ENCODE measurements at places on chromosomes 13 and 19.

GRCh38 chr13:52749419-52749818, 9.8 kb upstream of the CNMD start:
- DNase-seq, result no peak

DNA sequence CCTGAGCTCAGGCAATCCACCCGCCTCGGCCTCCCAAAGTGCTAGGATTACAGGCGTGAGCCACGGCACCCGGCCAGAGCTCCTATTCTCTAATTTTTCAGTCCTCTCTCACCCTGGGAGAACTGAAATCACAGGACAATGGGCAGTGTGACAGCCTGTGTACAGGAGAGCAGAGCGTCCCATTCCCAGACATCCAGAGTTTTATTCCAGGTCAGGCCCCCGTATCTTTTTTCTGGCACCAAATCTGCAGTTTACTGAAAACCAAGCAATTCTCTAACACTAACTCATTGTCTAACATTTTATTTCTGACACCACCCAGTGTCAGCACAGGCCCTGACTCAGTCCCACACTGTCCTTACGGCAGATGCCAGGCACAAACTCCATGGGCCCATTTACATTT, 6.7 kb downstream of the ZNF708 start:
- no peak for DNase-seq

- no peak for DNase-seq
Measured at GRCh38 chr13:32255724-32256109, 59.4 kb downstream of the ZAR1L start.

- DNase-seq, result no peak
Measured at GRCh38 chr13:106156468-106156867, 379.0 kb downstream of the EFNB2 start.

GRCh38 chr19:7617172-7617571, 12.2 kb downstream of the XAB2 start:
- no peak for DNase-seq

GRCh38 chr19:51339687-51340656, 2.0 kb downstream of the VSIG10L start:
- peak; percentile 81 for DNase-seq

DNA sequence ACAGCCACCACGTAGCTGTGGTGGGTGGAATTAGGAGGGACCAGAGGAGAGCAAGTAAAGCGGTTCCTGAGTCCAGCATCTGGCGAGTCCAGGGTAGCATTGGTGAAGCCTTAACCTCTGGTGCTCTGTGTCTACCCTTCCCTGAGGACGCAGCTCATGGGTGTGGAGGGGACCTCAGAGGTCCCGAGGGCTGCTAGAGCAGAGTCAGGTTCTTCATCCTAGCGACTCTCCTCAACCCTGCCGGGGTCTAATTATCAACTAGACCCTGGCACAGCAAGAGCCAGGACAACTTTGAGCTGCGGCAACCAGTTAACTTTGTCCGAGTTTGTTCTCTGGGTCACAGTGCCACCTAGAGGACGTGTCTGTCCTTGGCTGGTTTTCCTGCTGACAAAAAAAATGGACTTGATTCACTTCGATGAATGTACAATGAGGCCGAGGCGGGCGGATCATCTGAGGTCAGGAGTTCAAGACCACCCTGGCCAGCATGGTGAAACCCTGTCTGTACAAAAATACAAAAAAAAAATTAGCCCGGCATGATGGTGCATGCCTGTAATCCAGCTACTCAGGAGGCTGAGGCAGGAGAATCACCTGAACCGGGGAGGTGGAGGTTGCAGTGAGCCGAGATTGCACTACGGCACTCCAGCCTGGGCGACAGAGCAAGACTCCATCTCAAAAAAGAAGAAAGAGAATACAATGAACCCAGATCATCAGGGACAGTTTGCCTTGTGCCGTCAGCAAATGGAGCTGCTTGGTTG, 25.0 kb downstream of the TSSK6 start:
- DNase-seq, result peak; percentile 69

DNA sequence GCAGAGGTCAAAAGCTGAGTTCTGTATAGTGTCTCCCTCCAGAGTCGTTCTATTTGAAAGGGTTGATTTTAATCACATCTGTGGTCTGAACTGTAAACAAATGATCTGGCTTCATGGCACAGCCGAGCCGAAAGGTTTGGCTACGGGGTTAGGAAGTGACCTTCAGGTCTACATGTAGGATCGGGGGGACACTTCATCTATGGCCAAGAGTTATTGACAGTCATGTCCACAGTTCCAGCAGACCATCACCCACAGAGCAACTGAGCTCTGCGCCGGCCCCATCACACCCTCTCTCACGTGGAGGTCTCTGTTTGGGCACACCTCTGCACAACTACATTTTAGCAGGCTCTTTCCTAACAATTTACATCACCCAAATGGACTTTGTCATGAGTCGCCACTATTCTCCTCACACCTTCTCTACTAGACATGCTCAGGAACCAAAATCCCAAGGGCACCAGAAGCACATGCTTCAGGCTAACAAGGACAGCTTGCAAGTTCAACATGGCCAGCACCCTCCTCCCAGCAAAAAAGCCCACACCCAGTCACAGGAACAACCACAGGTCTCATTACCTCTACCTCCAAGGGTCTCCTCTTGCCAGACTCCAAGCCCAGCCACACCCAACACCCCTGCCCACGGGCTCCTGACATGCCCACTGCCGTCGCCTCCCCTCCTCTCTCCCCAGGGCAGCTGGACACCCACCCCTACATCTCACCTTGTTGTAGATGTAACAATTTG, 36.1 kb upstream of the EPHX3 start:
- DNase-seq, result no peak

DNA sequence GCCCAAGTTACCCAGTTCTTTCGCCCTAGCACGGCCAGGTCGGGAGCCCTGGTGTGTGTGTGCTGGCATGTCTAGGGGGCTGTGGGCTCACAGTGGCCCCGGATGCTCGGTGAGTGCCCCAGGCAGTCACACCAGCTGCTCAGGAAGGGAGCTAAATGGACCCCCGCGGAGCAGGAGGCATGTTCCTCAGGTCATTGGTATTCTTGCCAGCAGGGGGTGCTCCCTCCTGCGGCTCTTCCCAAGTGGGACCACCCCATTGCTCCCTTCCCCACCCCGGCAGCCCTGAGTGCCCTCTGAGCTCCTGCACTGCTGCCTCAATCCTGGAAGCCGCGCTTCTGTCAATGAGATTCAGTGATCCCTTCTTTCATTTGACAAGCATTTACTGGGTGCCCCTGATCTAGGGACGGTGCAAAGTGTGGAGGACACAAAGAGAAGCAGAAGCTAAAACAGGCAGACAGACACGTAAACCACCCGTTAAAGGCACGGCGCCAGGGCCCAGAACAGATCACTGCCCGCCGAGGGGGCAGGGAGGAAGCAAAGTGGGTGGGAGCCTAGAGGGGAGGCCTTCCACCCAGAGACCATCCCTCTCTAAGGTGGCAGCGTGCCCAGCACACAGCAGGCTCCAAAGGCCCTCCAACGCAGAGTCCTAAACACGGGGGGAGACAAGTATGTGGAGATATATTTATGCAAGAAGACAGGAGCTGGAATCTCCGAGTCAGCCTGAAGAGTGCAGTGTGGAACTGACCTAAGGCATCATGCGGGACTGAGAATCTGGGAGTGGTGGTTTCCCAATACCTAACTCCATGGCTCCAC, 5.2 kb upstream of the ADPRHL1 start:
- no peak for DNase-seq

GRCh38 chr13:40589285-40590109, 76.9 kb downstream of the FOXO1 start:
- no peak for DNase-seq

GRCh38 chr13:74025369-74025768, 108.8 kb downstream of the KLF12 start:
- no peak for DNase-seq

- no peak for DNase-seq
Measured at GRCh38 chr13:50290186-50290585, 274.9 kb downstream of the KCNRG start.

DNA sequence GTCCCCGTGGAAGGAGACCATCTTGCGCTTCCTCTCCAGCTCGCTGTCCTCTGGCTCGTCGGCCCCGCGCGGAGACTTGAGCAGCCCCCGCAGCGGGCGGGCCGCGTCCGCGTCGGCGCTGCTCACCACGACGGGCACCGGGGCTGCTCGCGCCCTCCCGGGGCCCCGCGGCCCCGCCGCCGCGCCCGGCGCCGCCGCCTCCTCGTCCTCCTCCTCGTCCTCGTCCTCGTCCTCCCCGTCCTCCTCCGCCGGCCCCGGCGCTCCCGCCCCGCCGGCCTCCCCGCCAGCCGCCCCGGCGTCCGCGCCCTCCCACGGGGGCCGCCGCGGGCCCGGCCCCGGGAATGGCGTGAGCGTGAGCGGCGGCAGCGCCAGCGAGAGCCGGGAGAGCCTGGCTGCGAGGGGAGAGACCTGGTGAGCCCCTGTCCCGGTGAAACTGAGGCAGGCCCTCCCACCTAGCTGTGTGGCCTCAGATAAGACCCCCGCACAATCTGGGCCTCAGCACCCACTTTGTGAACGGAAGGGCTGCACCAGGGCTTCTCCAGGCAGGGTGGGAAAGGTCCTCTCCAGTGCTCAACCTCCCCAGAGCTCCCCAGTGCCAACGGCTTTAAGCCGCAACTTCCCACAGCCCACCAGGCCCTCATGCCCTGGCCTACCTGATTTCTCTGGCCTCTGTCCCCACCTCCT, 17.8 kb downstream of the LMTK3 start:
- no peak for DNase-seq

Data from stimulated activated CD8-positive, alpha-beta memory T cell treated with anti-CD3 and anti-CD28 coated beads, Interleukin-2, amount 100 ng/mL, for 1 hour (primary cell).